ENCODE measurements at places on chromosomes 5 and 9. TPM values are rescaled to one million over a fixed set of nuclear protein-coding genes. Genes with fewer than 3 reads are reported as not detected.

GRCh38 chr9:112378328-112379176 lies 1.4 kb upstream of the HSDL2 start:
- H3K4me1 ChIP-seq = peaks cover 28% of the 10 kb centered on the region
- peak overlapping the region; percentile 75 for H3K4me3 ChIP-seq
- DNase-seq = peak; percentile 53
- no peaks in the 10 kb centered on the region for H3K36me3 ChIP-seq
- H3K27ac ChIP-seq = peak overlapping the region; percentile 96
- no peaks in the 10 kb centered on the region for H3K27me3 ChIP-seq

The UGT3A1 gene
- 0.67 TPM for total RNA-seq

- no peak overlapping the region for H3K4me3 ChIP-seq
- H3K27me3 ChIP-seq = no peaks in the 10 kb centered on the region
- DNase-seq = no peak
- peak overlapping the region; percentile 89 for H3K27ac ChIP-seq
These were observed 20.6 kb downstream of the FAM78A start for GRCh38 chr9:131255676-131256197.

DNA sequence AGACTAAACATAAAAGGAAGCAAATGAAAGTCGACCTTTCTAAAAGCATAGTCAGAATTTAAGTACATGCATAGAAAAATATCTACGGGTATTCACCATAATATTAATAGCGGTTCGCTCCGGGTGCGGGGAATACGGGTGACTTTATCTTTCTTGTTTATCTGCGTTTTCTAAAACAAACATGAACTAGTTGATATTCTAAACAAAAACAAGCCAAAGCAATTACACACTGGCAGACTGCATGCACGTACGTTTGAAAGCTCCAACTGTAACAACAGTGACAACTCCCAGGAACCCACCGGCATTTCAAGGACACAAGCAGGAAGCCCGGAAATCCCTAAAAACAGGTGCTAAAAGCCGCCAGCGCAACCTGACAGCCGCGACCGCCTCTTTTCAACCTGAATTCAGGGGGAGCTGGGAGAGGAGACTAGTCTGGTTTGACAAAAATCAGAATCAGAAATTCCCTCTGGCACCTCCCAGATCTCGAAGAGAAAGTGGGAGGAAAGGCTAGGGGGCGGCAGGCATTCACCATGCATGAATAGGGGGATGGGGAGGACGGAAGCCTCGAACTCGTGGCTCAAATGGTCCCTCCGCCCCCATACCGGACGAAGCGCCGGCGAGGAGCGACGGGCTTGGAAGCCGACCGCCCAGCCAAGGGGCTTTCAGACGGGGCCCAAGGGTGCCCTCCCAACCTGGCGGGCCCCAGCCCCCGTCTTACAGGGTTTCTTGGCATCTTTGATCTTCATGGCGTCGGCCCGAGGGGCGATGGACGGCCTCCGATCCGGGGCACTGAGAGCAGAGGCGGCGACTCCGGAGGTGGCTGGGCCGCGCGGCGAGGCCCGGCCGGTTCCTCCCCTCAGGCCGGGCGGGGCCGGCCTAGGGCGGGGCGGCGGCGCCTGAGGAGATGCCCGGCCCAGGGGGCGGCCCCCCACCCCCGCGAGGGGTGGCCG lies at the start of gene PANK3:
TSS of gene PANK3 (minus strand) at position 831 of the 950 bp plus-strand sequence. CDS start at position 746, 85 bp downstream.
- no peaks in the 10 kb centered on the region for H3K36me3 ChIP-seq
- H3K4me3 ChIP-seq = peak within 1 kb of the TSS; percentile 81
- H3K4me1 ChIP-seq = peaks cover 26% of the 10 kb centered on the region
- no peaks in the 10 kb centered on the region for H3K27me3 ChIP-seq

The ZER1 gene
- total RNA-seq = 67.2 TPM

The ANGPTL2 gene
- total RNA-seq = 208 TPM

- no peak for DNase-seq
- peak overlapping the region; percentile 32 for H3K27ac ChIP-seq
- no peaks in the 10 kb centered on the region for H3K36me3 ChIP-seq
- no peak overlapping the region for H3K4me3 ChIP-seq
- H3K4me1 ChIP-seq = peaks cover 19% of the 10 kb centered on the region
These were observed 125.1 kb downstream of the SUSD1 start for GRCh38 chr9:112049811-112050516.

DNA sequence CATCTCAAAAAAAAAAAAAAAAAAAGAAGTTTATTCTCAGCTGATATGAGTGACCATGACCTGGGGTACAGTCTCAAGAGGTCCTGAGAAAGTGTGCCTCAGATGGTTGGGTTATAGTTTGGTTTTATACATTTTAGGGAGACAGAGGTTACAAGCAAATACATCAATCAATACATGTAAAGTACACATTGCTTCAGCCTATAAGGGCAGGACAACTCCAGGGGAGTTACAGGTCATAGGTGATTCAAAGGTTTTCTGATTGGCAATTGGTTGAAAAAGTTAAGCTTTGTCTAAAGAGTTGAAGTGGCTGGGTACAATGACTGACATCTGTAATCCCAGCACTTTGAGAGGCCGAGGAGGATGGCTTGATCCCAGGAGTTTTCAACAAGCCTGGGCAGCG lies 2.3 kb upstream of the GMCL2 start:
- H3K27me3 ChIP-seq = no peaks in the 10 kb centered on the region
- H3K36me3 ChIP-seq = no peaks in the 10 kb centered on the region
- no peak overlapping the region for H3K4me3 ChIP-seq
- no peak for DNase-seq
- H3K27ac ChIP-seq = no peak overlapping the region

All from psoas muscle (tissue), 8 donors.